ENCODE measurements at places on chromosomes 7 and 10.

GRCh38 chr10:132551808-132552130, 14.2 kb downstream of the INPP5A start:
- no peak for DNase-seq

DNA sequence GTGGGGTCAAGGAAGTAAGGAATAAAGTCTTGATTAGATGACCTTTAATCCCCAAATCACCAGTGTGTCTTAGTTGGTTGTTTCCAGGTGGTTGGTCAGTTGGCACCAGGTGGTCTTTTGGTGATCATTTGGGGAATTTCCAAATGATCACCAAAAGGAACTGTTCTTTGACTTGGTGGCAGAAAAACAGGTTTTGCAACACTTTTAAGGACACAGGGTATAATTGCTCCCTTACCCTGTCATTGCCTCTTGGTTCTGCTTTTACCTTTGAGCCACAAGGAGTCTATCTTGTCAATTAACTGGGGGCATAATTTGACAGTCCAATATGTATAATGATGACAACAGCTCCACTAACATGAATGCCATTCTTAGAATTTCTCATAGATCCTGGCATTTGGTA, 104.2 kb downstream of the ADK start:
- DNase-seq: no peak

- no peak for DNase-seq
Observed at GRCh38 chr7:140592964-140593671, 47.5 kb downstream of the DENND2A start.

- no peak for DNase-seq
Observed at GRCh38 chr7:134783294-134784069, 4.0 kb downstream of the CALD1 start.

- no peak for DNase-seq
Observed at GRCh38 chr10:24333736-24334135, 124.8 kb downstream of the KIAA1217 start.

DNA sequence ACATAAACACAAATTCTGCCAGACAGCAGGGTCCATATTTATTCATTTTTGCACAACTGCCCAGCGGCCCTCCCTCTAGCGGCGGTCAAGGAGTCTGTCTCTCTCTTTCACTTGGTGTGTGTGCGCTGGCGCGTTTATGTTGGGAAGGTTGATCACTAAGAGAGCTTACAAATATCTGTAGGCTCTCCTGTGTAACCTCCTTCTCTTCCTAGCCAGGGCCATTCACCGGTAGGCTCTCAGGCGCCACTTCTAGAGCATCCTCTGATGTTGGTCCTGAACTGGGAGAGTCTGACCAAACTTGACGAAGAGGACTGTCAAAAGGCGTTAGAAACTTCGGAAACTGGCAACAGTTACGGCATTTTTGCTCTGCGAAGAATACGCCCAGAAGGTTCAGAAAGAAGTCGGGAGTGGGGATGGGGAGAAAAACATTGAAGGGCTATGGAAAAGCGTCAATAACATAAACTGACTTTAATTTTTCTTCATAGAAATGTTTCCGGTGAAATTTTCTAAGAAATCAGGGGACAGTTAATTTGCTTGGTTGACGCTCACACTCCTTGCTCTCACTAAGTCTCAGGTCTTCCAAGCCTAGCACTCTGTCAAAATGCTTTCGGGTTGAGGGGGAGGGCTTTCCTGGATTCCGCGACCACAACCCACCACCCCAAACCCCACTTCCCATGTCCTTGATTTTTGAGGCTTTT, 731.1 kb downstream of the ZWINT start:
- no peak for DNase-seq

GRCh38 chr7:128454808-128455542, 703 bp upstream of the HILPDA start:
- DNase-seq: no peak

DNA sequence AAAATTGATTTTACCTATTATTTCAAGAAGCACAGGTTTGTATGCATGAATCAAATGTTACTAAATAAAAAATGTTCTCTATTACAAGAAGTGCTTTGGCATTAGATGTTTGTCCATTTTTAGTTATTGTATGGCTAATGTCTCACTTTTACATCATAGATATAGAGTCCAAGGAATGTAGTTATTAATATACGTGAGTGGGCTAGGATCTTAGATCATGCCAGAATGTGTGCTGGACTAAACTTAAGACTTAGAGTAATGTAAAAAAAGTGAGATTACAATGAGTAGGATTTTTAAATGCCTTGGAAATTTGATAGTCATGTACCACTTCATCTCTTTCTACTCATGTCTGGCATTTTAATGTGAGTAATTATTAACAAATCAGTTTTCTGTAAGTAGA, 196.6 kb downstream of the ARL4A start:
- DNase-seq: no peak

DNA sequence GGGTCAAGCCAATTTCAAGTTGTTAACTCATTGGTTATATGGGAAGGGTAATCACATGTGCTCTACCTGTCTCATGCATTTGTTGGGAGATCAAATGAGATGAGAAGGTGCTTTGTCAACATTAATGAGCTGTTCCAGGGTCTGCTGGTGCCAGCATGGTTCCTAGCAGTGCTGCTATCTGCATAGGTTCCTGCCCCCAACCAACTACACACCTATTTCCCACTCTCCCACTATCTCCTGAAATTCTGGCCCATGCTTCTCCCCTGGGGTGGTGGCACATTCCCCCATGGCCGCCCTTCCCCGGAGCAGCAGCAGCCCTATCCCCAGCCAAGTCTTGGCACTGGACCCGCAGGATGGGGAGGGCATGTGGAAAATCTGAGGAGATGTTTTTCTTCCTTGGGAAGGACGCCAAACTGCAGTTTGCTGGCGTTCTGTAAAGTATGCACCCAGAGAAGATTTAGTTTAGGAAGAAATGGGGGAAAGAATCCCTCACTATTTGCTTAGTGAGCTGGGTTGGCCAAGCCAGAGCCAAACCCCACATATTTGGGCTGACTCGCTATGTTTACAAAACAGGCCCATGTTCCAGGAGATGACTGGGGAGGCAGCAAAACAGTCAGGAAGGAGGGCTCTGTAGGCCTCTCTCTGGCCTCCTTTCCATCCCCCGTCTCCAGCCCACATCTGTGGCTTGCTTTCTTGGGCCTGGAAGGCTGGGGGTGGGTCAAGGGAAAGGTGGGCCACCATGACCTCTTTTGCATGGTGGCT, 42.5 kb downstream of the PPP1R3C start:
- no peak for DNase-seq

DNA sequence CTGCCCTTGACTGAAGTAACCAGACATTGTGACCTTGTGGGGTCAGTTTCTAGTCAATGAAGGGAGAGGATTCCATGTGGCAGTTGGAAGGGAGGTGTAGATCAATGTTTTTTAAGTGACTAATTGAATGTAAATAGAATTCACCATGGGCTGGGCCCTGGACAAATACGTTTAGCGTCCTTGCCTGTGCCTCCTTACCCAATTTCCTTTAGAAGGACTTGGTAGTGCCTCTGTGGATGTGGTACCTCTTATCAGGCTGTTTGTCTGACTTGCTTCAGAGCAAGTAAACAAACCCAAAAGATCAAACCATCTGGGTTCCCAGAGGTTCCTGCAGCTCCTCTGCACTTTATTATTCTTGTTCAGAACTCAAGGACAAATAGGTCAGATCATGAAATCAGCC, 4.3 kb upstream of the KAT6B start:
- no peak for DNase-seq

DNA sequence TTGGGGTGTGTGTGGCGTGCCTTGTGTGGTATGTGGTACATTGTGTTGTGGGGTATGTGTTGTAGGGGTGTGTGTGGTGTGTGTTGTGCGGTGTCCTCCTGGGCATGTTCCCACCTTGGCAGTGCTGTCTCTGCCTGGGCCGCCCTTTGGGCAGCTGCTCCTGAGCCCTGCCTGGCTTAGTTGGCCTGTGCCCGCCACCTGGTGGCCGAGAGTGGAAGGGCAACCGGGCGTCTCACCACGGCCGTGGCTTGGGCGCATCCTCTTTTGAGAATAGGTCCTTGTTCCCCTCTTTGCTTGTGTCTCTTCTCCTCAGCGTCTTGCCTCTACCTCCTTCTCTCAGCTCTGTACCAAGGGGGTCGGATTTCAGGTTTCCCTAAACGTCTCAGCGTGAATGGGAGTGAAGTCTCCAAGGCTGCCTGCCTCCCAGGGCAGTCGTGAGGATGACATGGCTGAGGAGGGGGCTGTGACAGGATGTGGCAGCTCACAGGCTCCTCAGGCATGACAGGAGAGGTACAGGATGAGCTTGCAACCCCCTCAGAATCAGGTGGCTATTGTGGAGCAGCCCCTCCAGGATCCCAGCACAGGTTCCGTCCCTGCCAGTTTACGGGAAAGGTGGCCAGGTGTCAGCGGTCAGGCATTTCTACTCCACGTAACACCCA, 98.4 kb upstream of the PODXL start:
- peak; percentile 83 for DNase-seq

DNA sequence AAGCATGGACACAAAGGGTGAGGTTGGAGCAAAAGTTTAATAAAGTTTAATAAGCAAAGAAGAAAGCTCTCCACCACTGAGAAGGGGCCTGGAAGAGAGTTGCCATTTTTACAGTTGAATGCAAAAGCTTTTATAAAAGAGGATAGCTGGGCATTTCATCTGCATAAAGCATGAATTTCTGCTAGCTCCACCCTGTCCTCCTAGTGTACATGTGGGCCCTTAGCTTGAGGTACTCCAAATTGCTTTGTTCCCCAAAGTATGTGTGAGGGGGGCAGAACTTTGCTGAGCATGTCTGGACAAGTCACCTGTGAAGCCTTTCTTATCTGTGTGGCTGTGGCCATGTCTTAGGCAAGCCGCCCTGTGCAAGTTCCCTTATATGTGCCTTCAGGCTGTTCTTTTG, 22.6 kb upstream of the CROT start:
- DNase-seq: no peak

DNA sequence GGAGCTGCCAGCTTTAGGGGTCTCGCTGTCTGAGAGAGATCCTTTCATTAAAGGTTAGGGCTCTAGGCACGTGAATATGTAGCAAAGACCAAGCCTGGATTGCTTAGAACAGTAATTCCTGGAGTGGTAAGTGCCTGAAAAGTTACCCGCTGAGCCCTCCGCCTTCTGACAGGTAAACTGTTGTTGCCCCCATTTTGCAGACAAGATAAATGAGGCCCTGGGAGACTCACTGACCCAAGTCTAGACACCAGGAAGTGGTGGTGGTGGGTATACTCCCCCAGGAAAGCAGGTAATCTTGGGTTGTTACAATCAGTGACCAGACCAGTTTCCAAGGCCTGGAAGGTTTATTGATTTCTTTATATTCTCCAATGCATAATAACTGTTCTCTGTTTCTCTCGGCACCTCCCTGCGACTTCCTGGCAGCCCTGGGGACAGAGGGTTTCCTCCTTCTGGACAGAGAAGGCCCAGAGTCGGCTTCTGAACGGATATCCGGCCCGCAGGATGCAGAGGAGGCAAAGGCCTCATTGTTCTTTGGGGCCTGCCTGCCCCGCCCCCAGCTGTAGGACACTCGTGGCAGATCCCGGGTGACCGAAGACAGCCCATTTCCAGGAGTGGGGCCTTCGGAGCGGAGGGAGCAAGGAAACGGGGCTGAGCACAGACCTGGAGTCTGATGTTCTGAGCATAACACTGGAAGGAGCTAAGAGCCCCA, 1.3 kb upstream of the GRK5 start:
- peak; percentile 57 for DNase-seq

- no peak for DNase-seq
Observed at GRCh38 chr7:47658886-47659635, 77.2 kb upstream of the TNS3 start.

DNA sequence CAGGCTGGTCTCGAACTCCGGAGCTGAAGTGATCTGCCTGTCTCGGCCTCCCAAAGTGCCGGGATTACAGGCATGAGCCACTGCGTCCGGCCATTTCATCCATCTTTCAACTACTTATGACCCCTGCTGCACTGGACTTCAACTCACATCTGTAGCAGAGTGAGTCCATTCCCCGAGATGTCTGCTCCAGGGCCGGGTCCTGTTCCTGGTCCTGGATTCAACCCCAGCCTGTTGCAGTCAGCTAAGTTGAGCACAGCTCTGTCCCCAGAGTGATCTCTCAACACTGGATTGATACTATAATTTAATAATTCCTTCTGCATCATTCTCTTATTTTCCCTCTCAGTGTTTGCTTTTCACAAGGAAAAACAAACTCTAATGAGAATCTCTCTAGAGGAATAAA, 25.8 kb downstream of the PRTFDC1 start:
- no peak for DNase-seq

GRCh38 chr10:69130251-69130650, 6.3 kb downstream of the VPS26A start:
- no peak for DNase-seq
